ENCODE measurements at places on chromosomes 12 and 14.

DNA sequence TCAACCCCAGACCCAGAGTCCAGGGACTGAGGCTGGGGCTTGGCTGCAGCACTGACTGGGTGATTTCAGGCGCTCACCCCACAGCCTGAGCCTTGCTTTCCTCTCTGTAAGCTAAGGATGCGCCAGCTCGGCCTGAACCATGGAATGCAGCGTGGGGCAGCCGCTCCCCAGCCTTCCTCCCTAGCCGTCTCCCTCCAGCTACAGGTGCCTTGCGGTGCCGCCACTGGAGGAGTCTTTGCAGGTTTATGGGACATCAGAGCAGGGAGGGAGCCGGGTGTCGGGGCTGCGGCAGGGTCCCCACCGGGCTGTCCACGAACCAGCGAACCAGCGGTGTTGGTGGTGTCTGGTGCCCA is 19.4 kb downstream of the PPP2R5C start:
- no peak for DNase-seq

- no peak for DNase-seq
Observed at GRCh38 chr12:38628288-38628687, 277.1 kb downstream of the CPNE8 start.

- no peak for DNase-seq
Observed at GRCh38 chr14:92325835-92326234, 2.9 kb downstream of the SLC24A4 start.

- DNase-seq: no peak
Observed at GRCh38 chr14:91186515-91187066, 57.9 kb downstream of the GPR68 start.

Measured in activated naive CD4-positive, alpha-beta T cell (primary cell).